NCI-H2171 treated with DMSO at 0.1 percent for 48 hours (cell line): ENCODE measurements at places on chromosomes 3 and 15.

- no peak for DNase-seq
Observed at GRCh38 chr3:30810625-30811024, 83.8 kb downstream of the GADL1 start.

DNA sequence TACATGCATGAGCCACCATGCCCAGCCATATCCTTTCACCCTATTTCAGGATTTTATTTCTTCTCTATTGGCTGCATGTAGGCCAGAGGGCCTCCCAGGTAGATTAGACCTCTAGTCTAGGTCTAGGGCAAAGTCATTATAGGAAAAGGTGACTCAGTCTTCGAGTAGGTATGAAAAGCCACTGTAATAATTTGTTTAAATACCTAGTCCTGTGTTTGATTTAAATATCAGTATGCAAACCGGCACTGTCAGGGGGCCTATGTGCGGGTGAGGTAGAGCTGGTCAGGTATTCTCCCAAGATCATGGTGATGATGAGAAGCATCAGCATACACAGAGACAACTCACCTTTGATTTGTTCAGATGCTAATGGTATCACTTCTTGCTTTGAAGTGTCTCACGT lies 101.4 kb upstream of the UMPS start:
- DNase-seq: no peak

- no peak for DNase-seq
Observed at GRCh38 chr3:7798276-7798675, 703.3 kb upstream of the LMCD1 start.

- peak; percentile 19 for DNase-seq
Observed at GRCh38 chr3:186998937-186999368, 68.6 kb downstream of the ST6GAL1 start.

- no peak for DNase-seq
Observed at GRCh38 chr15:58760385-58761009, 10.6 kb upstream of the MINDY2 start.

GRCh38 chr3:55780913-55781312 lies 293.8 kb upstream of the WNT5A start:
- no peak for DNase-seq

DNA sequence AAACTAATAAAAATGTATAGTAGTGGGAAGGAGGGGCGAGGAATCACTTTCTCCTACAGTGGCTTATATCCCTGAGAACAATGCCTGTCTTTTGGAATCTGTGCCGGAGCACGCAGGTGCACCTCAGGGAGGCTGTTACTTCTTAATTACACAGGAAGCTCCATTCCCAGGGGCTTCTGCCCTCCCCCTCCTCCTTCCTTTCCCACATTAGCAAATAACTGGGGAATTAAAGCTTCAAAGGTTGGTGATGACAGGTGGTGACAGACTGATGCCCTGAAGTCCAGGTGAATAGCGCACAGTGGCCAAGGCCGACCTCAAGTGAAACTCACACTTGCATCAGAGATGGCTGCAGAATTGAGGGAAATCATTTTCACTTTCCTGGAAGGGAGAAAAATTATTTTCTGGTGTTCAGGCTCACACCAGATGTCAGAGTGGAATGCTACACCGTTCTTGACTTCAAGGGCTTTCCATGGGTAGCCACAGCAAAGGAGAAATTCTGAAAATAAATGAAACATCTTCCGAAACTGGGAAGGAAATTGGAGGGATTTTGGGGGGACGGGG lies 3.7 kb downstream of the GRAMD2A start:
- DNase-seq: peak; percentile 68

- peak; percentile 50 for DNase-seq
Observed at GRCh38 chr15:73273181-73274002, 95.4 kb downstream of the HCN4 start.

DNA sequence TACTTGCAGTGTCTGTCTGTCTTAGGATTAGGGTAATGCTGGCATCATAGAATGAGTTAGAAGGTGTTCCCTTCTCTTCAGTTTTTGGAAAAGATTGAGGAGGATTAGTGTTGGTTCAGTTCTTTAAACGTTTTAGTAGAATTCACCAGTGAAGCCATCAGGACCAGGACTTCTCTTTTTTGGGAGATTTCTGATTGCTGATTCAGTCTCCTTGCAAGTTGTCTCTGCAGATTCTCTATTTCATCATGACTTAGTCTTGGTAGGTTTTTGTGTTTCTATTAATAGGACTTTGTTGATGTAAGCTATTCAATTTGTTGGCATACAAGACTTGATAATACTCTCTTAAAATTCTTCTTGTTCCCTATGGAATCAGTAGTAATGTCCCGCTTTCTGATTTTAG lies 48.9 kb downstream of the STT3B start:
- DNase-seq: no peak

DNA sequence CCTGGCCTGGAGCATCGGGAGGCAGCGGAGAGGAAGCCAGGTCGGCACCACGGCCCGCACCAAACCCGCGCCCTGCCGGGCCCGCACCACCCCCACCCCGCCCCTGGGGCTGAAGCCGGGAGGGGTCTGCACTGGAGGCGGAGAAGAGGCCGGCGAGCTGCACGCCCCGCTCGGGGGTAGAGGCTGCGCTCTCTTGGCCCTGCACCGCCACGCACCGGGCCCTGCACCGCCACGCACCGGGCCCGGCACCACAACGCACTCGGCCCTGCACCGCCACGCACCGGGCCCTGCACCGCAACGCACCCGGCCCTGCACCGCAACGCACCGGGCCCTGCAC lies 41.4 kb downstream of the MUC20 start:
- no peak for DNase-seq

GRCh38 chr3:142489572-142490323 lies 41.9 kb upstream of the XRN1 start:
- DNase-seq: no peak

DNA sequence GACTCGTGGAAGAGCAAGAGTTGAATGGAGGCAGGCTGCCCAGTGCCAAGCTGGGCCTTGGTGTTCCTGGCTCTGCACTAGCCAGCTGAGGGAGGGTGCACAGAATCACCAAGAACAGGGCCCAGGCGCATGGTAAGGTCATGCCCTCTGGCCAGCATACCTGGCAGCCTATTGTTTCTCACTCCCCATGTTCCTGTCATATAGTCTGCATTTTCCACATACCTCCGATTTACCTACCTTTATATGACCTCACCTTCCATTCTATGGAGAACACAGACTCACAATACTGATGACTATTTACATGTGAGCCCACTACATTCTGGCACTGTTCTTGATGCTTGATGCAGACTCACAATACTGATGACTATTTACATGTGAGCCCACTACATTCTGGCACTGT lies 5.4 kb downstream of the CLEC3B start:
- no peak for DNase-seq

- no peak for DNase-seq
Observed at GRCh38 chr3:154251610-154252009, 72.7 kb downstream of the DHX36 start.

GRCh38 chr3:42094128-42094527 lies 3.0 kb downstream of the TRAK1 start:
- no peak for DNase-seq

DNA sequence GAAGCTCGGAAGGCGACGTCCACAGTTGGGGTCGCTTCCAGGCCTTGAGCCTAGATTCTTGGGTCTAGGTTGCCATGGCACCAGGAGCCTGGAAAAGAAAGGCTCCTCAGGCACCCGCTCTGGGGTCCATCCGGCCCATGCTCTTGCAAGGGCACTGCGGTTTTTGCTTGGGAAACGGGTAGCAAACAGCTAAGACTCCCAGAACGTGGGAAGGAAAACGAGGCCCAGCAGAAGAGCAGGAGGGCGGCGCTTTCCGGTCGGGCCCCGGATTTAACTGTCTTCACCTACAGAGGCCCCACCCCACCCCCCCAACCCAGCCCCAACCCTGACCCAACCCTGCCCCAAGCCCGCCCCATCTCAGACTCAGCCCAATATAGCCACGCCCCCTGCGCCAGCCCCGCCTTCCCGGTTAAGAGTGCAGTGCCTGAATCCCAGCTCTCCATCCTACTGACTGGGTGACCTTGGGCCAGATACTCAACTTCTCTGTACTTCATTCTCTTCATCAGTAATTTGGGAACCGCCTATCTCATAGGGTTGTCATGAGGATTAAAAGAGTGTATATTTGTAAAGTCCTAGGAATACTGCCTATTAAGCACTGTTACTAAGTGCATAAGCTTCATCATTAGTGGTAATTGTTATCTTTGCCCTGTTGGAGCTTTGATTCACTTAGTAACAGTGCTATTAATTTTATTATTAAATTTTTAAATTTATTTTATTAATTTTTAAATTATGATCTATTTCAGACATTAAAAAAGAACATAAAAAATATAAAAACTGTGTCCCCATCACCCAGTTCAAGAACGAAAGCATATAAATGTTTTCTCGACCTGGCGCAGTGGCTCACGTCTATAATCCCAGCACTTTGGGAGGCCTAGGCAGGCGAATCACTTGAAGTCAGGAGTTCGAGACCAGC lies 28.4 kb upstream of the SMAD6 start:
- DNase-seq: no peak

DNA sequence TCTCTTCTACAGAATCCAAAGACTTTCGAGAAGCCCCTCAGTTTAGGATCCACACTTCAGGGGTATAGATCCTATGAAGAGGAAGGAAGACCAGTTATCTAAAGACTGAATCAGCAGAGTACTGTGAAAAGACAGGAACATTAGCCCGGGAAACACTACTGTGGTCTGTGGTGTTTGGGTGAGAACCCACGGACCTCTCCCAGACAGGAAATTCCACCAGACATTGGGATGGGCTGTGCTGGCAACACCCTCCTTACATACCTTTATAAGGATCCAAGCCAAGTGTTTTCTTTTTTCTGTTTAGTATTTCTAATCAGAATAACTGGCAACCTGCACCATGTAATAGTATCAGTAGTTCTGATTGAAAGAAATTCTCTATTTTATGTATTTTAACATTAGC lies 14.1 kb downstream of the TMEM207 start:
- no peak for DNase-seq

DNA sequence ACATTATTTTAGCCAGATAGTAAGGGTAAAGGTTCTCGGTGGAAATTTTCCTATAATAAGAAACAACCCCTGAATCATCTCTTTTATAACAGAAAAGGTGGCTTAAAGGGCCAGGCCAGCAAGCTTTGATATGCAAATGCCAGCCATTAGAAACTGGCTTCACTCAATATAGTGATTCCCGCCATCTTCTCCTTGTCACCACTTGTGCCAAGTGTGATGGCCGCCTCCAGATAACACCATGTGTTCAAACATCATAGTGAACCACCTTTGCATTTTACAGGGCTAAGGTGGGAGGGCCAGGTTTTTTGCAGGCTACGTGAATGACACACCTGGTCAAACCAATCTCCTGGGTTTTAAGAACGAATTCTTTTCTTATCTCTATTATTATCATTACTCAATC lies 31.3 kb downstream of the NCEH1 start:
- no peak for DNase-seq

DNA sequence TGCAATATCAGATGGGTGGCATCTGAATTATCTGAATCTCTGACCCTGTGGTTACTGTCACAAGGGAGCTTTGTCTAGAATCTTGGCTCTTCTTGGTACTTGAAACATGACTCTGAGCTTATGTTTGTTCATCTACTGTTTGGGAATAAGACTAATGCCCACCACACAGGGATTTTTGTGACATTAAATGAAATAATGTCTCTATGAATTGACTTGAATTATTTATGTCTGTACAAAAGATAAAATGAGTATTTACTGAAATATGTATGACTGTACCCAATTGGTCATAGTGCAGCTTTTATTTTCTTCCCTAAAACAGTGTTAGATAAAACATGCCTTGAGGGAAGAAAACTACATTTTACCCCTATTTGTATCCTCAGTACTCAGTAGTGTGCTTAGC lies 87.9 kb upstream of the ZPLD1 start:
- DNase-seq: no peak

GRCh38 chr3:115194476-115194875 lies 47.4 kb upstream of the ZBTB20 start:
- no peak for DNase-seq

- DNase-seq: no peak
Observed at GRCh38 chr3:23966328-23966727, 21.2 kb downstream of the NR1D2 start.

DNA sequence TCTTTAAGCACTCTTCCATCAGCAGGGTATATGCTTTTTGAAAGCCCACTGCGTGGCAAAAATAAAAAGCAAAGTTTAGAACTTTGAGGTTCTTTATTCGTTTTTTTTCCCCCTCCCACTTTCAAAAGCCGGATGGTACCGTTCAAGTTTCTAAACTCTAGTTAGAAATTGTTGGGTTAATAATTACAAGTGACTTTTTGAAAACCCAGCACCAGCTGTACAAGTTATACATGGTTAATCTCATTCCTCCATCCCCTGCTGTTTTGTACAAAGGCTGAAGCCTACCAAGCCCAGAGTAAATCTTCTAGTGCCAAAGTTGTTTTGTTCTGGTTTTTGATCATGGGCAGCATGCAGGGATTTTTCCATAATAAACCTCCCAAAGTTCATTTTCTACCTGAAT lies 48.6 kb downstream of the WDR72 start:
- DNase-seq: no peak

DNA sequence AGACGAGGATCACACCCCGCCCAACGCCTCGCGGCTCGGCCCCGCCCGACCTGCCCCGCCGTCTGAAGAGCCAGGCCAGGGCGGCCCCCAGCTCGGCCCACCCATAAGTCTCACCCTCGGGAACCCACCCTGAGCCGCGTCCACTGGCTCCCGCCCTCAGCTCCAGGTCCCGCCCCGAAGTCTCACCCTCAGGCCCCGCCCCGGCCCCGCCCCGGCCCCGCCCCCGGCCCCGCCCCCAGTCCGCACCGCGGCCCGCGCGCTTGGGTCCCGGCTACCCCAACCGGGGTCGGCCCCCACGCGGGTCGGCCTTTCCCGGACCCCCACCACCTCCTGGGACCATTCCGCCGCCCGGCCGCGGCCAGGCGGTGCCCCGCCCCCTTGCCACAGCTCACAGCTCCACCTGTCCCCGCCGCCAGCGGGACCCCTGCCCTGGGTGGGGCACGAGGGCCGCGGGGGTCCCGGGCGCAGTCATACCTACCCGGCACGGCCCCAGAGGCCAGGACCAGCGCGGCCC lies 489 bp downstream of the CSPG5 start:
- peak; percentile 3 for DNase-seq

GRCh38 chr15:59028387-59028955 lies 41.0 kb downstream of the RNF111 start:
- no peak for DNase-seq

- no peak for DNase-seq
Observed at GRCh38 chr3:133984975-133985374, 44.8 kb downstream of the SLCO2A1 start.

- no peak for DNase-seq
Observed at GRCh38 chr3:47932421-47932820, 83.8 kb downstream of the MAP4 start.

DNA sequence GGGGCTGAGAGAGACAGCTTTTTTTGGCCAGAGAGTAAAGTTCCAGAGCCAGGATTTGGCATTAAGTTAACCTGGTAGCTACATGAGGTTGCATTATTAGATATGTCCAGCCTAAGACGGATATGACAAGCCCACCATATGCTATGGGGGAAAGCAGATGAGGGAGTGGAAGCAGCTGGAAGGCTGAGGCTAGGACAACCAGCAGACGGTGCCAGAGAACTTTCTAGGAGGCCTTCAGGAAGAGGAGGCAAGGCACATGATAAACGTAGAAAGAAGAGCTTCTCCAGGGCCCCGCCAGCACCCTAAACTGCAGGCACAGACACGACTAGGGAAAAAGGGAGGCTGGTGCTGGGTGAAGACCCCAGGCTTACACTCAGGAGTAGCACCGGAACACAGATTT lies 87.0 kb downstream of the CTNNB1 start:
- DNase-seq: no peak
